ENCODE measurements at places on chromosomes 1 and 21.

- no peak for DNase-seq
These were observed 97.9 kb downstream of the CSMD2 start for GRCh38 chr1:34066981-34067603.

DNA sequence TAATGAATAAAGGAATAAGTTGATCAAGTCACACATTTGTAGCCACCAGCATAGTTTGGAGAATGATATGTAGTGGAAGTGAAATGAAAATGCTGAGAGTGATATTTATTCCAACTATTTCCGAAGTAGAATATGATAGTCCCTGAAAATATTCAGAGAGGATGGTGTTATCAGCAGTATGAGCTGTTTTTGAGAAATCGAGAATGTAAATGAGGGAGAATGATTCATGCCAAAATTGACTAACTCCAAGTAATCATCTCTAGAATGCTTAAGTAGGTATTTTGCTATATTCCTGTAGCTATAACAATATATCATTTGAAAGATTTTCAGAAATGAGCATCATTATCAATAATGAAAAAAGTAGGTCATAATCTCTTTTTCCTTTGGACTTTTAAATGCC, 178.9 kb downstream of the PDE4B start:
- DNase-seq = no peak

- DNase-seq = no peak
These were observed 38.6 kb downstream of the RNF11 start for GRCh38 chr1:51274676-51275075.

DNA sequence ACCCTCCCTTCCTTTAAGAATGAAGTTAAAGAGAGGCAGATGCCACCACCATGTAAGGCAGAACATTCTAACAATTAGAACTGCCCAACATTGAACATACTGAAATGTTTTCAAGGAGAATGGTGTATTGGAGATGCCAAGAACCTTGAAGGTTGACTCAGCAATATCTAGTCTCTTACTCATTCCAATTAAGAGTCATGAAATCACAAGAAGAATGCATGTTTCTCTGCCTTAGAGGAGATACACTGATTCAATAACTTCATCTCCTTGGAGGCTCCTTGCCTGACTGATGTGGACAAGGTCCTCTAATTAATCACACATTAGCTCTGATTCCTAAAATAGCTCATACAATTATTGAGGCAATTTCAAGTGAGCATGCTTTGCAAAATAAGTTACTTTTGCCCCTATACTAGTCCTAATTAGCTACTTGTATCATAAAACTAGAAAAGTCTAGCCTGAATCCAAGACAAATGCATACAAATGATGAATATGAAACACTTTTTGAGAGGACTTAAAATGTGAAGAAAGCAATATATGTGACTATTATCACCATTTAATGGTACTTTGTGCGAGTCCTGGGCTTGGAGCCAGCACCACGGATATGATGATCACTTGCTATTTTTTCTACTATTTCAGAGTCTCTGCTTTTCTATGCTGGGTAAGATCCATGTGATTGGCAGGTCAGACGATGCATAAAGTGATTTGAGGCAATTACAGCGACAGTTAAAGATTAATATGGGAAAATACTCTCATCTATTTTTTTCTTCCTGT, 114.5 kb downstream of the DSCAM start:
- no peak for DNase-seq

- no peak for DNase-seq
These were observed 28.3 kb upstream of the RAB3GAP2 start for GRCh38 chr1:220300442-220301121.

DNA sequence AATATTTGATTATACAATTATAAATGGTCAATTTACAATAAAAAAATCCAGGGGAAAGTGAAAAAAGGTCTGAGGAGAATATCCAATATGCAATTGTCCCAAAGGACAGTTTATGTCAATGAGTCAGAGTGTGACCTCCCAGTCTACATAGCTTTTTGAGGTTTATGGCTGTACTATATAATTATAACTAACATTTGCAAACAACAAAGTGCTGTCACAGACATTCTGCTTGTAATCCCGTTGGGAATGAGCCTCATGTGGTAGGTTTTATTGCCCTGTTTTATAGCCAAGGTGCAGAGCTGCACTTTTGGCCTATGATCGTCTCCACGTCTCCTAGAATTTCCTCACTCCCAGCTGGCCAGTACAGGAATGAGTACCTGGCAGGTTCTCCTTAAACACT, 103.8 kb downstream of the ADSS2 start:
- DNase-seq = no peak

DNA sequence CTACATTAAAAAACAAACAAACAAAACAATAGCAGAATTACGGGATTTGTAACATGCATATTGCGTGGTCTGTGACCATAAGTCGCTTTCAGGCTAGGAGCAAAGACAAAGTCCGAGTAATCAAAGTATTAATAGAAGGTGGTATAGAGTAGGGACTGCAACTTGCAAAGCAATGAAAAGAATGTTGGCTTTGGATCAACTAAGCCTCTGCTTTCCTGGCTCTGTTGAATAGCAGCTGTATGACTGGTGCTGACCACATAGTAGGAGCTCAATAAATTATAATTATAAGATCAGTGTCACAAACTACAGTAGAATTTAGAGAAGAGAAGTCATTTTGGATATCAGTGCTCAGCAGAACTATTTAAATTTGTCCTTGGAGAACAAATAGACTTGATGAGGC, 586.4 kb downstream of the DPYD start:
- no peak for DNase-seq

DNA sequence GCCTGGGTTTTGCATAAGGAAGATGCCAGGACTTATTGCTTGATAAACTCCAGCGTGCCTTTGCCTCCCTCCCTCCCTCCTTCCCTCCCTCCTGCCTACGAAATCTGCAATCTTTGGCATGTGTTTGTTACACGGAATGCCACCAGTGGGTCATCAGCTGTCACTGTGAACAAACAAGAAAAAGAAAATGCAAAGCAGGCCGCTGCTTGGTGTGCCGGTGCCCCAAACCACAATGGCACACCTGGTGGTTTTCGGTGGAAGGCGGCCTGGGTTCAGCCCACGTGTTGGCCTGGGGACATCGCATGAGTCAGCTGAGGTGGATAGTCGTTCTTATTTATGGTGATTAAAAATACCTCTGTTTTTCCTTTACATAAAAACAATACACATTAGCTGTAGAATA, 16.3 kb upstream of the IFNLR1 start:
- DNase-seq = no peak

GRCh38 chr1:224068458-224069072, 45.3 kb upstream of the FBXO28 start:
- no peak for DNase-seq

DNA sequence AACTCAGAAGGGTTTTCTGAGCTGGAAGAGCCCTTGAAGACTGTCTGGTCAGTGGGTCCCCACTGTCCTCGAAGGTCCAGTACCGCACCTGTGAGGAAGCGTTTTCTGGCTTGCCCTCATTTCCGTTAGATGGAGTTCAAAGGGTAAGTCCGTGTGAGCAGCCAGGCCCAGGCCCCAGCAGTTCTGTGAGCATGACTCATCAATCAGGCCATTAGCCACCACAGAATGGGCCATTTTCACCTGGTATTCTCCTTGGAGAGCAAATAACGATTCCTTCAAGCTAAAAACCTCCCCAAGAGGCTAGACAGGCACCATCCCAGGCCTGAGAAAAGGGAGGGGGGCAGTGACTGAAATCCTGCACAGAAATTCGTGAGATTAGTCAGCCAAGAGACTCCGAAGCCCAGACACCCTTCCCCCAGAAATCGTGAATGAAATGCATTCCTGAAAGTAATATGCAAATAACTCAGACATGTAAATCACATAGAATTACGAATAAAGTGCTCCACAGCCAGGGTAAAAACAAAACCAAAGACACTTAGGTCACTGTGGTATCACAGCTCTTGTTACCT, 66.0 kb downstream of the BCAR3 start:
- peak; percentile 61 for DNase-seq

GRCh38 chr1:159509440-159510228, 26.2 kb downstream of the OR10J5 start:
- DNase-seq = no peak

DNA sequence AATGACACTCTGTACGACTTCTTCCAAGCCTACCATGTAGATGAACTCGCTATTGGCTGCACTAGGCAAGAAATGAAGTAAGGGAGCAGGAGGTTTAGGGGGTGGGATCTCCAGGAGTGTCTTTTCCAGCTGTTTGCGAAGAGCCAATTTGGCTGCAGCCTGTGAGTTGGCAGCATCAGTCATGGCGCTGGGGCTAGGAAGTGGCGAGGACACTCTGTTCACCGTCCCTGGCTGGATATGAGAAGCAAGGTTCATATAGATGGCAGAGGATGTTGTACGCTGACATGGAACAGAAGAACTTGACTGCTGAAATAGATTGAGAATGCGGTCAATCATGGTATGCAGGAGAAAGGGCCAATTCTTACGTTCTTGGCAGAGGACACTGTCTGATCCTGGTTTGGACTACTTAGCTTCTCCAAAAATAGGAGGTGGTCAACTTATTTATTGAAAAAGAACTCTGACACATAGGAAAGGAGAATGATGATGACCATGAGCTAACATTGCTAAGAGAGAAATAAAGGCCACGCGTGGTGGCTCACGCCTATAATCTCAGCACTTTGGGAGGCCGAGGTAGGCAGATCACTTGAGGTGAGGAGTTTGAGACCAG, 41.2 kb downstream of the SLC27A3 start:
- DNase-seq = no peak

DNA sequence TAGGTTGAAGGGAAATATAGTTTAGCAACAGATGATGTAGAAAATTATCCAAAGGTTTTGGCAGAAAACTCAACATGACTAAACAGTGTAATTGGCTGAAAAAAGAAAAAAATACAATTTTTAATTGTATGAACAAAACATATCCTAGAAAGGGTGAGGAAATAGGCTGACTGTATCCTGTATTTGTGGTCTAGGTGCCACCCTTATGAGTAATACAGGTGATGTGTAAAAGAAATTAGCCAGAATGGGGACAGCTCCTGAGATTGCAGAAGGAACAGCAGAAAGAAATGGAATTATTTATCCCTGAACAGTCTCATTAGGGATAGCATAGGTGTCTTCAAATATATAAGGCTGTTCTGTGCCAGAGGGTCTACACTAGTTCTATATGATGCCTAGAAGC, 24.6 kb downstream of the DNASE2B start:
- DNase-seq = no peak

GRCh38 chr1:16442265-16442664, 1.7 kb downstream of the NECAP2 start:
- DNase-seq = no peak

GRCh38 chr1:109827986-109828385, 64.3 kb upstream of the EPS8L3 start:
- DNase-seq = no peak

DNA sequence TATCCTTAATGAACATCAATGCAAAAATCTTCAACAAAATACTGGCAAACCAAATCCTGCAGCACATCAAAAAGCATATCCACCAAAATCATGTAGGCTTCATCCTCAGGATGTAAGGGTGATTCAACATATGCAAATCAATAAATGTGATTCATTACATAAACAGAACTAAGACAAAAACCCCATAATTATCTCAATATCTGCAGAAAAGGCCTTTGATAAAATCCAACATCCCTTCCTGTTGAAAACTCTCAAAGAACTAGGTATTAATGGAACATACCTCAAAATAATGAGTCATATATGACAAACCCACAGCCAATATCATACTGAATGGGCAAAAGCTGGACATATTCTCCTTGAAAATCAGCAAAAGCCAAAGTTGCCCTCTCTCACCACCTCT, 54.6 kb upstream of the DEPDC1 start:
- DNase-seq = no peak

DNA sequence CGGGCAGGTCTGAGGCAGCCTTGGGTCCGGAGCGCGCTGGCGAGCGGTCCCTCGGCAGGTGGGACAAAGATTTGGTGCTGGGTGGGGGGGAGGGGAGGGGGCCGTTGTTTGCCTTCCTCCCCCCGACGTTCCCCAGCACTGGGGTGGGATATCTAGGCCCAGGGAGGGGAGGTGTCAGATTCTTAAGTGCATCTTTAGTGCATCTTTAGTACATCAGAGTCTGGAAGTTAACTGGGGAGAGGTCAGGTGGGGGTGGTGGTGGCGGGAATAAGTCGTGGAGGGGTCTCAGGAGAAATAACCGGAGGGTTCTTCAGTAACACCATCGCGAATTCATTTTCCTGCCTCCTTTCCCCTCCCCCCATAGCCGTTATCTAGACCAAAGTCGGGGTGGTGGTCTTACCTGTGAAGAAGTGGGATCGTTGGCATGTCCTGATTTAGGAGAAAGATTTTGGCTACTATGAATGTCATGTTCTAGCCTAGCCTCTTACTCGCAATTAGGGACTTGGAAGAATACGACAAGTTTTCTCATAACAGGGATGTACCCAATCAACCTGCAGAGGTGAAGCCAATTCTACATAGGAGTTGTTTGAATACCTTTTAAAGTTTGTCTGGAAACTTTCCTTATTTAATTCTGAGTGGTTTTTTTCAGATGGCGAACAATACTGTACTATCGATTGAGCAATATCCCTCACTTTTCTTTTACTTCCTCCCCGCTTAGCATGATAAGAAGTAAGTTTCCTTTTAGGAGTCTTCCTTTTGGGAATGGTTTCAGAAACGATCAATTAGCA, 886 bp downstream of the ZMYM4 start:
- DNase-seq = no peak

GRCh38 chr21:19608101-19608621, 1204.6 kb upstream of the TMPRSS15 start:
- no peak for DNase-seq

GRCh38 chr1:161390559-161390858, 22.8 kb upstream of the CFAP126 start:
- DNase-seq = no peak

- DNase-seq = no peak
These were observed 1.6 kb downstream of the PADI4 start for GRCh38 chr1:17309426-17310067.

DNA sequence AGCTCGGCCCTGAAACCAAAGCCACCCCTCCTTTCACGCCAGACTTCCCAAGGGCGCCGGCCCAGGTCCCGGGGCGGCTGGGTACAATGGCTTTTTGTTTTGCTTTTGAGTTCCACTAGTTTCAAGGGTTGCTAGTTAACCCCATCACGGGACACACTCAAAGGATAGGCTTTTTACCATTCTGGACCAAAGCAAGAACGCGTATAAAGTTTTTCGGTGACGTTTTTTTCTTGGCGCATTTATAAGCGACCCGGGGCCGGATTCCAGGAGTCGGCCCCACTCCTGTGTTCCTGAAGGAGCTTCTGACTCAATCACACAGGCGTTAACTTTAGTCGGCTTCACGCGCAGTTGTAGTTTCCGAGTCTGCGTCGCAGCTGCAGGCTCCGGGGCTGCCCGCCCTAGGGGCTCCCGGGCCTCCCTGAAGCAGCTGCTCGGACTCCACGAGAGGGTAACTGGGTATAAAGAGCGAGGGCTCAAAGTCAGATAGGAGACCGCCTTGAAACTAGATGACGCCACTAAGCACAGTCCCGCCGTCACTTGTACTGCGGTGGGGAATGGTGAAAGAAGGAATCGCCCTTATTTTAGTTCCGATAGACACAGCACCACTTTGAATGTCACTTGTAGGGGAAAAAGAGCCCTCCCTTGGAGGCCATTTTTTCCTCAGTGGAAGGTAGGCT, 707 bp upstream of the KLHL21 start:
- peak; percentile 51 for DNase-seq

All from stimulated activated CD4-positive, alpha-beta T cell treated with anti-CD3 and anti-CD28 coated beads, Interleukin-15, amount 100 ng/mL, for 48 hours (primary cell).